ENCODE measurements at places on chromosomes 7 and 10.

DNA sequence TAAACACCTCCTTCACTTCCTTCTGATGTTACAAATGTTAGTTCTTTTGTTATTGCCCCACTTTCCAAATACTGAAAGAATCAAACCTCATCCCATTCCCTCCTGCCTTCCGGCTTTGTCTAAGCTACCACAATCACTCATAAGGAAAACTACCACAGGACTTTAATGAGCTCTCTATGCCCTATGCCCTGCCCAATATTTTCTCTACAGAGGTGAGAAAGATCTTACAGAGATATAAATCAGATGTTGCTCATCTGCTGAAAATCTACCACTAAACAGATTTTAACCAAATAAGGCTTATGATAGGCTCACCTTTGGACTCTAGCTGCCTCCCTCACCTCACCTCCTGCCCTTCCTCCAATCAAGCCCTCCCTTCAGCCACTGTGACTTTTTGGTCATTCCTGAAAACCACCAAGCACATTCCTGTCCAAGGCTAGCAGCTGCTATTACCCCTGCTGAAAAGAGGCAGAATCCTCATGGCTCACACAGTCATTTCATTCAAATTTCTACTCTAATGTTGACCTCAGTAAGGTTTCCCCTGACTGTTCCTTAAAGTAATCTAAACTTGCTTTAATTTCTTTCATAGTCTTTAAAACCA is 7.7 kb downstream of the ZNF33B start:
- DNase-seq: no peak

- no peak for DNase-seq
These were observed 59.0 kb upstream of the AGR3 start for GRCh38 chr7:16940776-16941175.

DNA sequence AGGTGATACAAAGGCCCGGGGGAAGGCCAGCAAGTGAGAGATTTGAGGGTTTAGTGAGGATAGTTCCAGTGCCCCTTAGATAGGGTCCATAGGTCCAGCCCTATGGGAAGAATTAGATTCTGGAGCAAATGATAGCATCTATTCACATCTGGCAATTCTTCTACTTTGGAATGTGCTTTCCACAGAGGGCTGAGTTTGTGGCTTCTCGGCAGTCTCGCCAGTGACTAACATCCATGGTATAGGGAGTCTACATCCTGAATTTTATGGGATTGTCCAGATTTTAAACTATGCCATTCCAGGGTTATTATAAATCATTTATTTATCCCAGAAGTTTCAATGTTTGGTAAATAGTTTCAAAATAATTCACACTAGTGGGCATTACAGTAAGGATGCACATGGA is 207.3 kb upstream of the ADO start:
- no peak for DNase-seq

DNA sequence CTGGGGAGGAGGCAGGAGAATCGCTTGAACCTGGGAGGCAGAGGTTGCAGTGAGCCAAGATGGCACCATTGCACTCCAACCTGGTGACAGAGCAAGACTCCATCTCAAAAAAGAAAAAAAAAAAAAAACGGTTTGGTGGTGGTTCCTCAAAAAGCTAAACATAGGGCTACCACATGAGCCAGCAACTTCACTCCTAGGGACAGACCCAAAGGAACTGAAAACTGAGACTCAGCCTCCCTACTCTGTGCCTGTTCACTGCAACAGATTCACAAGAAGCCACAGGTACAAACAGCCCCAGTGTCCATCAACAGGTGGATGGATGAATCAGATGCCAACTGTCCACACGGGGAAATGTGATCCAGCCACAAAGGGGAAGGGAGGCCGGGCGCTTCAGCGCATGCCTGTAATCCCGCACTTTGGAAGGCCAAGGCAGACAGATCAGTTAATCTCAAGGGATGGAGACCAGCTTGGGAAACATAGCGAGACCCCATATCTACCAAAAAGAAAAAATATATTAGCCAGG is 79.1 kb upstream of the TNRC18 start:
- no peak for DNase-seq

GRCh38 chr10:124160943-124161582 is 67.7 kb upstream of the CHST15 start:
- no peak for DNase-seq

- no peak for DNase-seq
These were observed 140.5 kb downstream of the LRRC4 start for GRCh38 chr7:127890726-127891125.

- no peak for DNase-seq
These were observed 219.2 kb upstream of the ZNF32 start for GRCh38 chr10:43867667-43868565.

DNA sequence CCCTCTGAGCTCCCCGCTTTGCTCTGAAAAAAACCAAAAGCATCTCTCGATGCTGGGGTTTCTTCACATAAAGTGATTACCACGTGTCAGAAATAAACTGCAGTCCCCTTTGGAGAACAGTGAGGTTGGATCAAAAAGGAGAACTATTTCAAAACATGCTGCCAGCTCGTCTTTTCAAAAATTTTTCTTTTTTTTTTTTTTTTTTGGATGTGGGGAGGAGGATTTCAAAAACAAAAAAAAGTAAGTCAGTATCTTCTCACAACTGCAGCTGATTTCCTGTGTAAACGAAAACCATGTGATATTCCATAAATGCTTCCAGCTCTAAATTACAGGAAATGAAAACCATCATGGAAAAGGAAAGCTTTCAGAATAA is 155.0 kb upstream of the LYZL2 start:
- DNase-seq: peak; percentile 63

- no peak for DNase-seq
These were observed 148.9 kb upstream of the SLC13A1 start for GRCh38 chr7:123348690-123349089.

Measured in globus pallidus (tissue), 1 donor.